Foreskin keratinocyte (primary cell): ENCODE measurements at places on chromosomes 3 and 15. TPM values are rescaled to one million over a fixed set of nuclear protein-coding genes. Genes with fewer than 3 reads are reported as not detected.

BFSP2 gene
- not detected in 2 replicates for total RNA-seq

DNA sequence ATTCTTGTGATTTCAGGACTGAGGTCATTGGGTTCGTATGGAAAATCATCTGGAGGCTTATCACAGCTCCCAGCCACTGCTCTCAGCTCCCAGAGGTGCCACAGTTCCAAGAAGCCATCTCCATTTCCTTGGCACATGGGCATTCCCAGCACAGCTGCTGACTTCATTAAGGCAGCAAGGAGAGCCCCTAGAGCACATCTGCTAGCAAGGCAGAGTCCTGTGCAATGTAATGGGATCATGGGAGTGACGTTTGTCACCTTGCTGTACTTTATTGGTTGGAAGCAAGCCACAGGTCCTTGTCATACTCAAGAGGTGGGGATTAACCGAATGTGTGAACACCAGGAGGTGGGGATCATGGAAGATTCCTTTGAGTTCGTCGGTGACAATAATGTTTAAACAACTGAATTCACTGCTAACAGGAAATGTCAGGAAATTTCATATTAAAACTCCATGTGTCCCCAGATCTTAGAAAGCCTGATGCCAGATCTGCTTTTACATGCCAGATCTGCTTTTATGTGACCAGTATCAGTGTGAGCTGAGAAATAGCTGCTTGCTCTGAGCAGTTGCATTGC, 148.8 kb downstream of the GABRG3 start:
- DNase-seq: no peak

DNA sequence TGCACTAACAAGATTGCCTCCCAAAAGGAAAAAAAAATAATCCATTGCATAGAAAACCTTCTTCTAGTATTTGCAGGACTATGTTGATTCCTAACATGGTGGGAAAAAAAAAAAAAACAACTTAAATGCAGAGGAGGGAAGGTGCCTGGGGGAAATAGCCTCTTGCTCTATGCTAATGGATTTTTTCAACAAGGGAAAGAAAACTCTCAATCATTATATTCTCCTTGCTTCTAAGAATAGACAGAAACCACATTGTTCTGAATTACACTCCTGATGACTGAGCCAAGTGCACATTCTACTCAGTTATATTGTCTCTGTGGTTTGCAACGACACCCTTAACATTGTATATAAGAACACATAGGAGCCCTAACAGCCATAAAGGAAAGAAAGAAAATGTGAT, 760.2 kb downstream of the NAALADL2 start:
- DNase-seq: no peak

DNA sequence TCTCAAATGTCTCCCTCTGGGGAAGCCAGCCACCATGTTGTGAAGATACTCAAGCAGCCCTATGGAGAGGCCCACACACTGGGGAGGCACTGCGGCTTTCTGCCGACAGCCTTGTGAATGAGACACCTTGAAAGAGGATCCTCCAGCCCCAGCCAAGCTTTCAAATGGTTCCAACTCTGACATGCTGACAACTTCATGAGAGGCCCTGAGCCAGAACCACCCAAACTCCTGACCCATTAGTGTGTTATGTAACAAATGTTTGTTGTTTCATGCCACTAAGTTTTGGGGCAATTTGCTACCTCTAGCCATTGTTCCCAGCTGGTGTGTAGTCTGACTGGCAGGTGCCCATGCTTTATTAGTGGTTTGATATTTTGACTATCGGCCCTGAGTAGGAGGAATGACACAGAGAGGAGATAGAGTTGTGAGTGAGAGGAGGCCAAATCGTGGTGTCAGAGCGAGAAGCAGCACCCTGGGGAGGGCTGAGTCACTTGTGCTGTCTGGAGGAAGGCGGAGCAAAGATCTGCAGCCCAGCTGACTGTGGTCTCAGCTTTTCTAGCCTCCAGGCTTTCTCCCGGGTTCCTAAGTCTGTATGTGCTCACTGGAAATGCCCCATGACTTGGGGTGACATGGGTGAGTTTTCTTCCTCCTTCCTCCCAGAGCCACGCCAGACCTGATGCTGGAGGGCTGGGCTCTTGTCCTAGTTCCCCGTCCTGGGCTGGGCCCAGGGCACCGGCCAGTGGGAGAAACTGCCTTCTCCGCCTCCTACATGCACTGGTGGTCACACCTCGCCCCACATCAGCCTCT, 56.7 kb upstream of the BLM start:
- DNase-seq: peak; percentile 68

GRCh38 chr3:38985581-38985980, 66.2 kb downstream of the SCN11A start:
- peak; percentile 85 for DNase-seq
